ENCODE measurements at places on chromosomes 3 and 15.

DNA sequence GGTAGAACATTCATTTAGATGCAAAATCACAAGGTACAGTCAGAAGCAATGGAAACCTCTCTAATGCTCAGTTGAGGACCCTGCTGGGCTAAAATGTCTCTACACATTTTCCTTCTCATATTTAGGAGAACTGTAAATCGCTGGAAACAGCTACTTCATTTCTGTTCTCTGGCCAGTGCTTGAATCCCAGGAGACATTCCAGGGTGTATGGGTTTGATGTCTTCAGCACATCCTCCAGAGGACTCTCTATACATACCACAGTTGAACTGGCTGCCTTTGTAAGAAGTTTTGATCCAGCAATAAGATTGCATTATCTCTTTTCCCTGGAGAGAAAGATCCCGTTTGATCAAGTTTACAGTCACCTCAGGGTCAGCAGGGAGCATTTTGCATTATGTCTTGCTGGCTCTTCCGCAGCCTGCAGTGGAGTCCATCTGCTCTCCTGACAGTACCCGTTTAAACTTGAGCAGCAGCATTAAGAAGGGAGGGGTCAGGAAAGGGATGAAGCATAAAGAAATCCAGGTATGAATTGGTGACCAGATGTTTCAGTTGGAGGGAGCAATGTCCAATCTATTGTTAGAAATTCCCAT, 676.0 kb downstream of the EPHA3 start:
- DNase-seq, result no peak

- no peak for DNase-seq
Measured at GRCh38 chr3:126364130-126364695, 7.0 kb upstream of the KLF15 start.

GRCh38 chr3:116281313-116282143, 163.8 kb downstream of the LSAMP start:
- no peak for DNase-seq

DNA sequence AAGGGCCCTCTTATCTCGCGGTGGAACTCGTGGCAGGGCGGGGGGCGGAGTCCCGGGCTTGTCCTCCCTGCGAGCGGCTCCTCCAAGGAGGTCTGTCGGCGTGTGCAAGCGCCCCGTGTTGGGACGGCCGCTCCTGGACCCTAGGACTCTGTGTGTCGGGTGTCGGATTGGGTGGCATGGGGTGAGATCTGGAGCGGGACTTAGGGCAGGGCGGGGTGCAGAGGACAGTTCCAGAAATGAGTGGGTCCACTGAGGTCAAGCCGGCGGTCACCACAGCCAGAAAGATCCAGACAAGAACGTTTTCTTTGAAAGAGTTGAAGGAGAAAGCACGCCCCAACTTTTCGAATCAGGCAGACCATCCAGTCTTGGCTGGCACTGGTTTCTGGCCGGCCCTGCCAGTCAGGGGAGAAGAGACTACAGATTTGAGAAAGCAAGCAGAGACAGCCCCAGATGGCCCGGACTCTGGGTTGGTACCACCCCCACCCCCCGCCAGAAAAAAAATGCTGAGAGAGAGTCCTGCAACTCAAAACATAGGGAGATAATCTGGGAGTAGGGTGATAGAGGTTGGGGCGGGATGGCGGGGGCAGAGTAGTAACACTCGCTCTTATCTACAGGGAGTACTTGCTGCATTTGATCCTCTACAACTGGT, 784 bp upstream of the CISH start:
- no peak for DNase-seq

DNA sequence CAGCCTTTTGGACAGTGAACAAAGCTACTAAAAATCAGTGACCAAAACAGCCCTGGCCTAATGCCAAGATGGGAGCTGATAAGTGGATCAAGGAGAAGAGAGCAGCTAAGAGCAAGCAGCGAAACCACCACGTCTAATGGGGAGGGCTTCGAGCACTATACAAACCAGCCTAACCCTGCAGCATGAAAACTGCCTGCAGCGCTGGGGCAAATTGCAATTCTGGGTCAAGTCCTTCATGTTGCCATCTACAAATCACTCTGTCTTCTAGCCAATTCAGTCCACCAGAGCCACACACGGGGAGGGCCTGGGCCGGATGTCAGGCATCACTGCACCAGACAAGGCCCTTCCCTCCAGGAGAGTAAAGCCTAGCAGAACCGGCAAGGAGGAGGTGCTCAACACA, 30.5 kb upstream of the SPATA12 start:
- no peak for DNase-seq

DNA sequence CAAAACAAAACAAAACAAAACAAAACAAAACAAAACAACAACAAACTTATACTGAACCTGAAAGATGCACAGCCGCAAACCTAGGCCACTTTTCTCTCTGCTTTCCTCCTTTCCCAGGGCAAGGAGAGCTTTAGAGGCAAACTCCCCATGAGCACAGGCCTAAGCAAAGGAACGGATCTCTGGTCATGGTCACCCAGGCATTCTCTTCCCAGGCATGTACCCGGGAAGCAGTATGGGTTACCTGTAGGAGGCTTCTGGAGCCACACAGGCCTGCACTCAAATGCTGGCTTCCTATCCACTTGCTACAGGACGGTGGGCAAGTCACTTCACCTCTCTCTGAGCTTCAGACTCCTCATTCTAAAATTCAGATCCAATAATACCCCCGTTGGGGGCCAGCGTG, 171.8 kb downstream of the SMAD6 start:
- DNase-seq, result peak; percentile 3

DNA sequence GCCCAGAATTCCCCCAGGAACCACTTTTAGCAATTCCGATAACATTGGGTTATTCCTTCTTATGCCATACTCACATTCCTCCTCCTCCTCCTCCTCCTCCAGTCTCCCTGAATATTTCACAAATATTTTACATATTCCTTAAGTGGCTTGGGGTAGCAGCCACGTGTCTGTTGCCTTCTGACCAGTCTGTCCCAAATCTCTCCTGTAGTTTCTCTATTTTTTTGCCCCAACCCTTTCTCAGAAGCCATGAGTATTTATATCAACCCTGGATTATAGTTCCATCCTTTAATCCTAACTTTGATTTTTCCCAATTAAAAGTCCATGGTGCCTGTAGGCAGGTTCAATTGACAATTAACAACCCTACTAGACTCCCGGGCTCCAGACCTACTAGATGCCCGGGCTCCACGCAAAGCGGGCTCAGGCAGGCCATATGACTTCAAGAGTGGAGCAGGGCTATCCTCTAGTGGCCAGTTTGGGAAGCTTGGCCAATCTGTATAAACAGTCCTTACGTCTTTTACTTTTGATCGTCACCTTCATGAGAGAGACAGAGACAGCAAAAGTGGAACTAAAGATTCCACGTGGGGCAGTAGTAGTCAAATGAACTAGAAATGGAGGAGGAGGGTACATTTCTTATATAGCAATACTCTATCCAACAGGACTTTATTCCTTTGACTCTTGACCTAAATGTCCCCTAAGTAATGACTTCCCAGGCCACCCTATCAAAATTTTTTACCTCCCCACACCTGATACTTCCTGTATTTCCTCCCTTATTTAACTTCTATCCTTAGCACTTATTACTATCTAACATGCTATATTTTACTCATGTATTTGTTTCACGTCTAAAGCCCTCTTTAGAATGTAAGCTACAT, 69.7 kb downstream of the USF3 start:
- DNase-seq, result peak; percentile 28

DNA sequence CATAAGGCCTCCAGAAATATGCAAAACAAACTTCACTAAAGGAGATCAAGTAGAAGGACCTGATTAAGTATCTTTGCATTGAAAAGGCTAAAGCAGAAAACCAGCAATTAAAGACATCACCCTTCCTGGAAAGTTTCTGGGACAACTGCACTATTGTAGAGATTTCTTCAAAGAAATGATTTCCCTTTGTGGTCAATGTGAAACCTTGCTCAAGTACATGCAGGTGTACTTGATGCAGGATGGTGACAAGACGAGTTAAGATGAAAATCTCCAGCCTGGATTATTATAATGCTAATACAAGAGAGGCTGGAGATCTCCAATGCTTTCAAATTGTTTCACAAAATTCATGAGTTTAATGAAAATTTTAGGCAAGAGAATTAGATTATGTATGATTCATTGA, 208.4 kb downstream of the TIGIT start:
- no peak for DNase-seq

DNA sequence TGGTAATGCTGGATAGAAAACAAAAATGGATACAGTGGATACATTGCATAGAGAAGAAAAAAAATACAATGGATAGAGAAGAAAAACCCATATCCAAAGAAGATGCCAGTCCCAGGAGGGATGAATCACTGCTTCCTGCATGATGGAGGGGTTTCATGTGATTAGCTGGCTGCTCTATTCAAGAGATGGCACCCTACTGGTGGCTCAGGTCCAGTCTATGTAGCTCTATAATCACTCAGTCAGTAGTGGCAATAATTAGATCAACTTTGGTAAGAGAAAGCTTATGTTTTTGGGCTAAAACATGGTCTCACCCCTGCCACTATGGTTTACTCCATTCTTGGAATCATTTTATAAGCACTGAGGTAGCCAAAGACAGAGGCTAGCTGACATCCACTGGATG, 33.7 kb upstream of the NOX5 start:
- no peak for DNase-seq

- no peak for DNase-seq
Measured at GRCh38 chr3:115139072-115139471, 8.0 kb downstream of the ZBTB20 start.

- no peak for DNase-seq
Measured at GRCh38 chr3:85258819-85259218, 300.0 kb downstream of the CADM2 start.

GRCh38 chr15:95884276-95884675, 446.2 kb upstream of the NR2F2 start:
- DNase-seq, result no peak

GRCh38 chr3:63966007-63966406, 53.8 kb upstream of the SCAANT1 start:
- DNase-seq, result no peak

DNA sequence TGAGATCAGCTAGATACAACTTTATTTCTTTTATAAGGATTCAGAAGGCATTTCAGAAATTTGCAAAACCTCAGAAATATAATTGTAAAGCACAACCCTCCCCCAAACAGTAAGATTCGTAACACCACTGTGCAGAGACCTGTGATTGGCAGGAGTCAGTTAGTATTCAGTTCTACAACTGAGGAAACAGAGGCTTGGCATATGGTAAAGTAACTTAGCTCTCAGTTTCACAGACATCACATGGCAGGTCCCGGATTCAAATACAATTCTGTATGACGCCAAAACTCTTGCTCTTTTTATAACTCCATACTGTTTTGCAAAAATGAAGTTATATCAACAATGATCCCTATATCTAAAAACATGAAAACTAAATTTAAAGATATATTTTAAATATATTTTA, 225.6 kb upstream of the LMCD1 start:
- no peak for DNase-seq

DNA sequence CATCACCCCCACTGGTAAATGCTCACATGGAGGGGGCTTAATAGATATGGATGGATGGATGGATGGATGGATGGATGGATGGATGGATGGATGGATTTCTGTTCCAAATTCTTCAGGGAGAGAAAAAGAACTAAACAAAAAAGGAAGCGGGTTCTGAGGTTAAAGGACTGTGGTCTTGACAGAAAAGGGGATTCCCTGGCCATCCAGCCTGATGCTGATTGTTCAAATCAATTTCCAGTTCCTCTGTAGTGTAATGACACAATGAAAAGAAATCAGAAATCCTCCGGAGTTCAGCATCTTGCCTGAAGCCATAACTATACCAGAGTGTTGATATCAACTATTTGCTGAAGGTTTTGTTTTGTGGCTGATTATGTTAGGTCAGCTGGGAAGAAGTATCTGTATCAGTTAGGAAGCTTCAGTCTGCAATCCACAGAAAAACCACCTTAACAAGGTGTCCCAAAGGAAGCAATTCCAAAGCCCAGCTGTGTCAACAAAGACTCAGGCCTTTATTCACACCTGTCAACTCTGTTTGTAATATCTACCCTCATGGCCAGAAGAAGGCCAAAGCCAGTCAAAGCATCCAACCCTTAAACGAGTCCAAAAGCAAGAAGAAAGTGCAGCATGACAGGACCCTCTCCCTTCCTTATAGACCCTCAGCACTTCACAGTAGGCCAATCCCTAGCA, 24.5 kb upstream of the RASA2 start:
- DNase-seq, result no peak

DNA sequence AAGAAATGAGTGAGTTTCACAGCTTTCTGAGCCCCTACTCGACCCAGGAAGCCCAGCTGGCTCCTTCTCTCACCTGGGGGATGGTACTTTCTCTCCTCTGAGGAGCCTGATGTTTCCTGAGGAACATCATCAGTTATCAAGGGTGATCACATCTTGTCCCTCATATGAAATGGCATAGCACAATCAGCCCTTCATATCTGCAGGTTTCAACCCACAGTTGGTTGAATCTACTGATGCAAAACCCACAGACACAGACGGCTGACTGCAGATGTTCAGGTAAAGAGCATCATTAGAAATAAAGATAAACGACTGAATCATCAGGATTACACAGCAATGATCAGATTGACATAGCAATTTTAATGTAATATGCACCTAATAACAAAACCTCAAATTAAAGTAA, 93.6 kb upstream of the OSTN start:
- DNase-seq, result no peak
